ENCODE measurements at places on chromosomes 2 and 18.

DNA sequence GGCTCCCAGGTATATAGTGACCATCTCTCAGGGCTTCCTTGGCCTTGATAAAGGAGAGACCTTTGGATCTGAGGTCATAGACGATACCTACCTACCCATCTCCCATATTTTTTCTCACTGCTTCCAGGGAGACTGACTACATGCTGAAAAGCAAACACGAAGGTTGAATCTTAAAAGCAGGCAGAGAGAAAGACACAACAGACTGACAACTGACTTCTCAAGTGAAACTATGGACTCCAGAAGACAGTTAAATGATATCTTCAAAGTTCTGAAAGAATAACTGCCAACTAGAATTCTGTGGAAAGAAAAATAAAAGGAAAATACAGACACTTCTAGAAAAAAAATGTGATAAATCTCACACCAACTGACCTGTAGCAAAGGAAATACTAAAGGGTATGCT, 76.5 kb upstream of the HAAO start:
- DNase-seq: no peak

DNA sequence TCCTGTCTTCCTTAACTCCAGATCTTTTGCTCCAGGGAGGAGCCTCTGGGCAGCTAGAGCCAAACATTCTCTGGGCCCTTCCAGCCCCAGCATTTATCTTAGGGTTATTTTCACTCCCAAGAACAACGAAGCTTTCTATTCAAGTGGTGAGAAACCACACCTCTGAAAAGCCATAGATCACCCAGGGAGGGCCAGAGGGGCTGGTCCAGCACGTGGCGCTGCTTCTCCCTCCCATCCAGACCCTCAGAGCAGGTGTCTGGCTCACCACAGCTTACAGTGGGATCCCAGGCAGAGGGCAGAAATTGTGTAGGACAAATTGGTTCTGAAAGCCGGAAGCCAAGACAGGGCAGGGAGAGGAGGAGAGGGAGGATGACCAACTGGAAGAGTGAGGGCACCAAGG, 74.0 kb upstream of the PKDCC start:
- DNase-seq: no peak

GRCh38 chr2:88451811-88452564, 505 bp downstream of the FOXI3 start:
- no peak for DNase-seq

DNA sequence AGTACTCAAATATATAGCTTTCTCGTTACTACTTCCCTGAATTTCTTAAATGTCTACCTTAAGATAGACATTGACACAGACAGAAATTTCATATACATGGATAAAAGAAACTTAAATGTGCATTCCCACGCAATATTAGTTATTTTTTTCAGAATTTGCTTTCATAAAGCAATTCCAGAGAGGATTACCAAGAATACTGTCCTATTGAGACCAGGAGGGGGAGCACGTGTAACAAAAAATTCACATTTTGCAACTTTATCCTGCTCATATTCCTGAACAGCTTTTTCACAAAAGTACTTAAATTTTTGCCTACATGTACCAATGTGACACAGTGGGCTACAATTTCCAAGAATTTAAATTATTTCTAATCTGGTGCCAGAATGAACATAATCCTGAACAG, 30.7 kb upstream of the ERCC3 start:
- DNase-seq: no peak

DNA sequence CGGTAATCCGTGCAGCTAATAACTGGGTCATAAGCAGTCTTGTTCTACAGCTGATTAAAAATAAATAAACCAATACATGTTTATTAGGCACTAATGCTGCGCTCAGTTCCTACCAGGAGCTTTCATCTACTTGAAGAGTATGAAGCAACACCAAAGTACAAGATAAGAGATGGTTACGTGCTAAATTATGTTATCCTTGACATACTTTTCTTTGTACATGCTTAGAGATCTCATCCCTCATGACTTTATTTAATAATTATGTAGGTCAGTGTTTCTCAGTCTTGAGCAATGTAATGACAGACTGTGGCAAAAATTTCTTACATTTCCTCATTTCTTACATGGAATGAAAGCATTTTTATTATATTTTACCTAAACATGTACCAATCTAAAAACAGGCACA, 54.6 kb upstream of the COBLL1 start:
- no peak for DNase-seq

DNA sequence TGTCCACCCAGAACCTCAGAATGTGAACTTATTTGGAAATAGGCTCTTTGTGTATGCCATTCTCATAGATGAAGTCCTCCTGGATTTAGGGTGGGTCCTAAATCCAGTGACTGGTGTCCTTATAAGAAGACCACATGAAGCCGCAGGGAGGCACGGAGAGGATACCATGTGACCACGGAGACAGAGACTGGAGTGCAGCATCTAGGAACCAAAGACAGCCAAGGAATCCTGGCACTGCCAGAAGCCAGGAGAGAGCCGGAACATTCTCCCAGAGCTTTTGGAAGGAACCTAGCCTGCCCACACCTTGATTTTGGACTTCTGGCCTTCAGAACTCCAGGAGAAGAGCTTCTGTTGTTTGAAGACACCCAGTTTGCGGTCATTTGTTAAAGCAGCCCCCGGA, 49.7 kb downstream of the ARL4C start:
- DNase-seq: no peak

GRCh38 chr18:63511285-63511684, 30.9 kb upstream of the SERPINB12 start:
- no peak for DNase-seq

DNA sequence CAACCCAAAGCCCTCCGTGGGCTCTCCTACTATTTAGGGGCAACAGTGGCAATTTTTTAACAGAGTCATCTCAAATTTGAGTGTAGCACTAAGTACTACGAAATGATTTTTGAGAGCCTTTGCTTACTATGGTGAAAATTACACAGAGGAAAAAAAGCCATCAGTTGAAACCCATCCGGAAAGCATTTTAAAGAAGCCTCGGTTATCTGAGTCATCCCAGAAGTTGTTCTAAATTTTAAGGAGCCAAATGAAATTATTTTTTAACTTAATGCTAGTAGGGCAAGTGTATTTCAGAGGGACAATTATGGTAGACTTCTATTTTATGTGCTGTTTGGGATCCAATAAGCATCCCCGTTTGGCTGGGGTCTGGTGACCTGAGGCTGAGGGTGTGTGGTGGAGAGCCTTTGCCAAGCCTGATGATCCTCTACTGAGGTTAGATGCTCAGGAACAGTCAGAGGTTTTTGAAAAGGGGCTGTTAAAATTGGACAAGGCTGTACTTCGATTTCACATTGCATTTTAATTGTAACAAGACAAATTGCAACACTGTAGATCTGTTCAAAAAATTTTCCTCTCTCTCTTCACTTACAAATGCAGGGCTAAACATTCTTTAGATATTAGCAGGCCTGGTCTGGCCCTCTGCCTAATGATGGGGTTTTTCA, 47.0 kb downstream of the RAPGEF4 start:
- no peak for DNase-seq

DNA sequence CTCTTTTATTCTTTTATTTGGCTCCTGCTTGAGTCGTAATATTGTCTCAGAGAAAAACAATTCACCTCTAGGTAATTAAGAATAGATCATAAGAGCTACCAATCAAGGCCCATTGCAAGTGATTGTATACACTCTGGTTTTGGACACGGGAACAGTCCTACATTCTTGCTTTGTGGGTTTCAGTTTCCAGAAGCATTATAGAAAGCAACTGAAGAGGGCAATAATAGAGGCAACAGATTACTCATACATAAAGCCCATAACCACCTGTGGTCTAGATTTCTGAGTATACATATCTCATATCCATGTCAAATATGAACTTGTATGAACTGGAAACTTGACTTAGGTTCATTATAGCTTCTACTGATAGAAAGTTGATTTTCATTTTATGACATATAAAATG, 65.4 kb downstream of the DIS3L2 start:
- DNase-seq: no peak

- no peak for DNase-seq
Observed at GRCh38 chr18:72201032-72201431, 343.1 kb downstream of the CBLN2 start.

GRCh38 chr18:26719896-26720295, 145.6 kb downstream of the AQP4 start:
- DNase-seq: no peak

DNA sequence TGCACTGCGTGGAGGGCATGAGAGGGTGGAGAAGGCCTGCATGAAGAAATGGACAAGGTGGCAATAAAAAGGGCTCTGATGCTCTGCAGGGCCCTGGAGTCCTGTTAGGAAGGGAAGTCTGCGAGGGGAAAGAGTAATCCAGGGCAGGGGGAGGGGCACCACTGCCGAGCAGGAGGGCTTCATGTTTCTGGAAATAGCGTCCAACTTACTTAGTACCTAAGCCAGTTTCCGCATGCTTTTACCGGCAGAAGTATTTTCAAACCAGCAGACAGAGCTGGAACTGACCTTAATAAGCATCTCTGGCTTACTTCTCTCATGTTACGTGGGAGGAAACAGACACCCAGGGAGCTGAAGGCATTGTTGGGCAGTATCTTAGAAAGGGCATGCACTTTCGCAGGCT, 156.7 kb downstream of the GALNT14 start:
- no peak for DNase-seq

DNA sequence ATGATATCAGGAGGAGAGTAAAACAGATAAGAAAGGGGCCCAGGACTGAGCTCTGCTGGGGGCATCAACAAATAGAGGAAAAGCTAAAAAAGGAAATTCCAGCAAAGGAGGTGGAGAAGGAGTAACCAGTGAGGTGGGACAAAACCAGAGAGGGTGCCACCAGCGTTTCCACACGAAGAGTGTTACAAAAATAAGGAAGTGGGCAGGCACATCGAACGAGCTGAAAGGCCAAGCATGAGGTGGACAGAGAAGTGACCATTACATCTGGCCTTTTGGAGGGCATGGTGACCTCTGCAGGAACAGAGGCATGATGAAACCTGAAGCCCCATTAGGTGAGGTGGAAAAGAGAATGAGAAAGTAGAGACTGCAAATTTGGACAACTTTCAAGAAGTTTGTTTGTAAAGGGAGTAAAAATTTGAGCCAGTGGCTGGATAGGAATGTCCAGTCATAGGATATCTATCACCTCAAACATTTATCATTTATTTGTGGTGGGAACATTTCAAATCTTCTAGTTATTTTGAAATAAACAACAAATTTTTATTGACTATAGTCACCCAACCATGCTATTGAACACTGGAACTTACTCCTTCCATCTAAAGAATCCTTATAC, 18.4 kb upstream of the VIT start:
- no peak for DNase-seq

GRCh38 chr2:170122883-170123547, 54.9 kb upstream of the MYO3B start:
- DNase-seq: no peak

DNA sequence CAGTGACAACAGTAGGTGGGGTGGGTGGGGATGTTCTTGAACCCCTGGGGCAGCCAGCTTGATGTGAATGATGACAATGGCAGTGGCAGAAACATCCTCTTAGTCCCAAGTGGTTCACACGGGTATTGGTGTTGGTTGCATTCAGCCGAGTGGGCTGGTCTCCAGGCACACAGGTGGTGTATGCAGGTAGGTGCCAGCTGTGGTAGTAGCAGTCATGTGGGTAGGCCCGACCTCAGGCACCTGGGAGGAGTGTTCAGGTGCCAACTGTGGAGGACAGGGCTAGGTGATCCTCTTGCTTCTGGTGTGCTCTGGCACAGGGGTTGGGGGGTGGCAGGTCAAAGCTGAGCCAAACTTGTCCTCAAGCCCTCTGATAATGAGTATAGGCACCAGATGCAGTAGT, 327.6 kb upstream of the CYP26B1 start:
- DNase-seq: no peak

DNA sequence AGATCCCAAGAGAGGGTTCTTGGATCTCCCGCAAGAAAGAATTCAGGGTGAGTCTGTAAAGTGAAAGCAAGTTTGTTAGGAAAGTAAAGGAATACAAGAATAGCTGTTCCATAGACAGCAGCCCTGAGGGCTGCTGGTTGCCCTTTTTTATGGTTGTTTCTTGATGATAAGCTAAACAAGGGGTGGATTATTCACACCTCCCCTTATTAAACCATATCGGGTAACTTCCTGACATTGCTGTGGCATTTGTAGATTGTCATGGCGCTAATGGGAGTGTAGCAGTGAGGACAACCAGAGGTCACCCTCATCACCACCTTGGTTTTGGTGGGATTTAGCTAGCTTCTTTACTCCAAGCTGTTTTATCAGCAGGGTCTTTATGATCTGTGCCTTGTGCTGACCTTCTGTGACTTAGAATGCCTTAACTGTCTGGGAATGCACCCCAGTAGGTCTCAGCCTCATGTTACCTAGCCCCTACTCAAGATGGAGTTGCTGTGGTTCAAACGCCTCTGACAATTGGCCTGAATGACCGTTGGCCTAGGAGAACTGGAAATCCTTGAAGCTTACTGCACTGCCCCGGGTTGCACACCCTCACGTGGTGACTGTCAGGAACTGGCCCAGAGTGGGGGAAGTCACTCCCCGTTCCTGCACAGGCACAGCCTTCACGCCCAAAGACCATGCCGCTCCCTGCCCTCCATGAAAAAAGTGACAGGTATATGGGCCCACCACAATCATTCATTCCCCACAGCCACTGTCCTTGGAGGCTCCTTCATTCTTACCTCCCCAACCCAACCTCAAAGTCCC, 136.9 kb downstream of the SEPTIN10 start:
- DNase-seq: no peak

DNA sequence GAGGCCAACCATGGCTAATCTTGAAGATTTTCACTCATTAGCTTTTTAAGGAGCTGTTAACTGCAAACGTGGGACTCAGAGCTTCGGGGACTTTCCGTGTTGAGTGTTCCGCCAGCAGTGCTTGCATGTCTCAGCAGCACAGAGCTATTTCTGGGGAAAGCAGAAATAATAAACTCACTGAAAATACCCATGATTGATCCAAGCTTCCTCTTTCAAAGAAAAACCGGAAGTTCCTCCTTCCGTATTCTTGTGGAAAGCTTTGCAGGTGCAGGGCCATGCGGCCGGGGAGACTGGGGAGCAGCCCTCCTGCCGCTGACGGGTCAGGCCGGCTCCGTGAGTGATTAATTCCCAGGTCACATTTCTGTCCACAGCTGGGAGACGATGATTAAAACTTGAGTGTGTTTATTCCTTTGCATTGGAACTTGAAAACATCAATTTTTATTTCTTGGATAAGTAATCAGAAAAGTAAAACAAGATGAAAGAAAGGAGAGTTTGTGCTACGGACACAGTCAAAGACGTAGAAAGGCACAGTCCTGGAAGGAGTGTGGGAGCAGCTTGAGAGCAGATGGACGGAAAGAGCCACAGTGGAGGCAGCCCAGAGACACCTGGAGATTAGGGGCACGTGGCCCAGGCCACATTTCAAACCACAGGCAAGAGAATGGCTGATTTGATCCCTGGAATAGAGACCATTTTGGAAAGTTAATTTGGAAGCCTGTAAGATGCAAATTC, 54.2 kb upstream of the CTDP1 start:
- DNase-seq: no peak

- no peak for DNase-seq
Observed at GRCh38 chr2:160646684-160647444, 153.3 kb upstream of the RBMS1 start.

GRCh38 chr2:38483776-38484501, 106.9 kb upstream of the ATL2 start:
- no peak for DNase-seq

- DNase-seq: no peak
Observed at GRCh38 chr18:56168049-56168781, 470.2 kb downstream of the TXNL1 start.

All from NCI-H2081 treated with DMSO at 0.1 percent for 48 hours (cell line).